ENCODE measurements at places on chromosomes 5 and 9.

DNA sequence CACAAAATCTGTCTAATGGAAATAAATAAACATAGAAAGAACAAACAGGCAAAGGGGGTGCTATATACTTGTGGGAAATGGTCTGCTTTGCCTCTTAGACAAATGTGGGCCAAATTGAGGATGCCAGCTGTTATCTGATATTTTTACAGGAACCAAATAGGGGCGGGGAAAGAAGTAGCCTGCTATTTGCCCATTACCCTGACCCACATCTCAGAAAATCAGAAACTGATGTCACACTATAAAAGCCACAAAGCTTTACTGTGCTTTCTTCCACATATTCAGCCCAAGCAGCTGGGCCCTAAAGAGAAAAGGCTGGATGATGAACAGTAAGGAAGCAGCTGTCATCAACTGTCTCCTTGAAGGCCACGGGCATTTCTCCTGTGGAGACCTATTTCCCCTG is 97.3 kb downstream of the ELAVL2 start:
- no peak for DNase-seq

DNA sequence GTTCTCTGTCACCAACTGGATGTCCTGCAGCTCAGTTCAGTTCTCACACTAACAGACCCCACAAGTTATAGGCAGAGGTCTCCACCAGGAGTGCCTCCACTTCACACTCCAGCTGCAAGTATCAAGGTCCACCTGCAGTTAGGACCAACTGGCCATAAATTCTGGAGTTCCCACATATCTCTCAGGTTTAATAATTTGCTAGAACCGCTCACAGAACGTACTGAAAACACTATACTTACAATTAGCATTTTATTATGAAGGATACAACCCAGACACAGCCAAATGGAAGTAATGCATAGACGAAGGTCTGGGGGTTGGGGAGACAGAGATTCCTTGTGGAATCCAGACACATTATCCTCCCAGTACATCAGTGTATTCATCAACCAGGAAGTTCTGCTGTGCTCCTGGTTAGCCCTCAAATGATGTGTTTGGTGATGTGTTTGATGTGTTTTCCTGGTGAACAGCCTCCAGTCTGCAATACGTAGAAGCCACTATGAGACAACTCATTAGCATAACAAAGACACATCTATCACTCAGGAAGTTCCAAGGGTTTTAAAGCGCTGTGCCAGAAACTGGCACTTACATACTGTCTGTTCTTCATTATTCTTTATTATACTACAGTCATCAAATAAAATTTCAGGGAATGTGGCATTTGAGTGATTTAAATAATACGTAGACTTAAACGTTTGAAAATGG is 25.4 kb downstream of the OGN start:
- peak; percentile 79 for DNase-seq

- DNase-seq, result no peak
Measured at GRCh38 chr5:139551191-139551889, 9.8 kb upstream of the UBE2D2 start.

DNA sequence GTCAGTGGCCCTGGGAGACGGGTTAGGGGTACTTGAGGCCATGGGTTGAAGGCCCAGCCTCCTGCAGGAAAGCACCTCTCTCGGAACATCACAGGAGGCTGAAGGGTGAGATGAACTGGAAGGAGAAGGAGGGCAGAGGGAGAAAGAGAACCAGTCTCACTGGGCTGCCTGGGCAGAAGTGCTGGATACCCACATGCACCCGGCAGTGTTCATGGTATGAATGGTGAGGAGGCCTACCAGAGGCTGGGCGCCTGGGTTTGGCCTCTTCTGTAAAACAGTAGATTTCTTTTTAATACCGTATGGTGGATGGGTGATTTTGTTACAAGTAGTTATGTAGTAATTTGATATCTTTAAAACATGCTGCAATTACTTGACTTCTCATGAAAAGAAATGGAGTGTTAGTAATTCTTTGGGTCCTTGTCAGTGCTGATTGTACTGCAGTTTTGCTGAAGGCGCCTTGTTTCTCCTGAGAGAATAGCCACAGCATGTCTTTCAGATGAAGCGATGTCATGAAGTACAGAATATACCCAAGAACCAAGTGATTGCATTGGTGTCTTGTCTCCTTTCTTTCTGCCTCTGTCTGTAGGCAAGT is 258.6 kb downstream of the FANCC start:
- no peak for DNase-seq

DNA sequence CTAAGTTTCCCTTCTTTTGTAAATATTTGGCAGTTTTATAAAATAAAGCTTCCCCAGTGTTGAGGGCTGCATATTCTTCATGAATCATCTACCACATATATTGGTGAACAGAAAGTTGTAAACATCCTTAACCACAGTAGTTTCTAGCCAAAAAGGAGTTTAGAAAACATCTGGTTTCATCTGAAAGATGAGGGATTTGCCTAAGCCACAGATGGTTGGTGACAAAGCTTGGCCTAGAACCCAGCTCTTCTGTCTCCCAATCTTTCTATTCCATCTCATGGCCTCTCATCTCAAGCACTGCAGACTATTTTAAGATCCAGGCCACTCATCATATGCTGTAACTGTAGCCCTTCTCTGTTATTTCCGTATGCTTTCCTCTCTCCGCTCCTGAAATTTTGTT is 232.3 kb upstream of the TRPM3 start:
- no peak for DNase-seq

GRCh38 chr9:37971108-37971459 is 67.2 kb upstream of the SLC25A51 start:
- peak; percentile 51 for DNase-seq

DNA sequence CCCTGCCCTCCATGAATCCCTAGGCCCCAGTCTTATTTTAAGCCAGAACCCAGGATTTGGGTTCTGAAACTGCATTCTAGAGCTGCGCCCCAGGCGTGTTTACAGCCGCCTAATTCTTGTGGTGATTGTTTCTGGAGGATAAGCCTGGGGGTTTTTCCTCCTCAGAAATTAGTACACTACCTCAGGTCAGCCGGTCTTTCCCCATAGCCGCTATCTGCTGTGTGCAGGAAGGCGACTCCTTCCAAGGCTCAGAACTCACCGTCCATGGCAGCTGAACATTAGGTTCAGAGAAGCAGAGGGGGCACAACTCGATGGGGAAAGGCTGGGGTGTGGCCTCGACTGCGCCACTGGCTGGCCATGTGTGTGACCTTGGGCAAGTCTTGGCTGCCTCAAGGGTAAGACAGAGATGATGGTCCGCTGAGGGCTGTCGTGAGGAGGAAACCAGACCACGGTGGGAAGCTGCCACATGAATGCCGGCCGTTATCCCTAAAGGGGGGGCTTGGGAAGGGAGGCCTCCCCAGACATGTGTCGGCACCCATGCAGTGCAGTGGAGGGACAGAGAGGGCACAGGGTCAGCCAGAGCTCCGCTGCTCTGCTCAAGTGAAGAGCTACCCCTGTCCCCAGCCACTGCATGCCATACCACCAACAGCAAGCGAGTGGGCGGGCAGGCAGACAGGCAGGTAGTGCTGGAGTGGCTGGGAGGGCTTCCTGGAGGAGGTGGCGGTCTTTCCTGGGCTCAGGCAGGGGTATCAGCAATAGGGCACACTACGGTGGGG is 28.9 kb downstream of the SHB start:
- no peak for DNase-seq

GRCh38 chr5:43636076-43636475 is 33.1 kb downstream of the NNT start:
- no peak for DNase-seq

DNA sequence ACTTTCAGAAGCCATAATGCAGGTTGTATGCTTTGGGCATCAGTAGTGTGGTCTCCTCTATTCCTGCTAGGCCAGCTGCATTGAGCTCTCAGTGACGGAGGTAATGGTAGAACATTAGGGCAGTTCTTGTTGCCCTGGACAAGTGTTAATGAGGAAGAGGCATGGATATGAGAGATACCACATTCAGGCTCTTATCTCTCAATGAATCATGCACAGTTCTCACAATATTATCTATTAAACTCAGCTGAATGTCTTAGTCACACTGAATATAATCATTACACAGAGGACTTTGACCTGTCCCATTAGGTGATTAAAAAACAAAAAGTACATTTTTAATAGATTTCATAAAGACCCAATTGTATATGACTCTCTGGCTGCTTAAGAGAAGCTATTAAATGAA is 76.6 kb upstream of the SSBP2 start:
- DNase-seq, result no peak

GRCh38 chr5:62475072-62475471 is 62.5 kb downstream of the IPO11 start:
- DNase-seq, result peak; percentile 90

DNA sequence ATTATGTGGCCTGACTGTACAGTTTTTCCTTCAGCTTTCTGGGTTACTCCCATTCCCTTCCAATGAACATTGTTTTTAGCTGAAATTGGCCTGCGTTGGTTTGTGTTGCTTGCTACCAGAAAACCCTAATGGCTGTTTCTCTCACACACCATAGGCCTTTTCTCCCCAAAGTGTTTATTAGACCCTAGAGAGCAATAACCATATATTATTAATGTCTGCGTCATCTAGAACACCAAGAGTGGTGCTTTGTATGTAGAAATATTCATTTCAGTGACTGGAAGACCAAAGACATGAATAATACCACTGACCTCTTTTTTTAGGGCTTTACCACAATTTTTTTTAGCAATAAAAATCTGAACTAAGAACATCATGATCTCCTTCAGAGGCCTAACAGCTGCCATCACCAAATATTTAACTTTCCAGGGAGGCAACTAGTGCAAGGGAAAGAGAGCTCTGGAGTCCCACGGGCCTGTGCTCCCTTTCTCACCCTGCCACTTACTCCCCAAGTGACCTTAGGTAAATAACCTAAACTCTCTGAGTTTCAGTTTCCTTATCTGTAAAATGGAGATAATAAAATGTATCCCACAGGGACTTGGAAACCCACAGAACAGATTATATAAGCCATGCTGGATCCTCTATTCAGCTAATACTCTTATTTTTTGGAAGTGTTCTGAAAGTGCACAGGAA is 201.9 kb upstream of the ISL1 start:
- no peak for DNase-seq

DNA sequence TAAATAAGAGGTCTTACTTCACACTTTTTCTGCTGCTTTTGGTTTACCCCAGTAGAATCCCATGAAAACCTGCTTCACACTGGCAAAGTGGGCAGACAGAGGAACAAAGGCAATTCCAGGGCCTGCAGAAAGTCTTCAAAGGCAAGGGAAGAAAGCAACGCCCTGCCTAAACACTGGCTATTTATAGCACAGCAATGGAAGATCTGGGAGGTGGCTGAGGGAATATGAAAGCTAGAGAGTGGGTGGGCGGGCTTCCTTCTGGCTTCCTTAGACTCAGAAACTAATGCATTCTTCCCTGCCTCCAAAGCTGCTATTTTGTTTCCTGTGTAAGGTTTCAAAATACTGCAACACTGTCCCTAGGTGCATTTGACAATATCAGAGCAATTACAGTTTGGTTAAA is 46.8 kb downstream of the ELAVL2 start:
- DNase-seq, result no peak

DNA sequence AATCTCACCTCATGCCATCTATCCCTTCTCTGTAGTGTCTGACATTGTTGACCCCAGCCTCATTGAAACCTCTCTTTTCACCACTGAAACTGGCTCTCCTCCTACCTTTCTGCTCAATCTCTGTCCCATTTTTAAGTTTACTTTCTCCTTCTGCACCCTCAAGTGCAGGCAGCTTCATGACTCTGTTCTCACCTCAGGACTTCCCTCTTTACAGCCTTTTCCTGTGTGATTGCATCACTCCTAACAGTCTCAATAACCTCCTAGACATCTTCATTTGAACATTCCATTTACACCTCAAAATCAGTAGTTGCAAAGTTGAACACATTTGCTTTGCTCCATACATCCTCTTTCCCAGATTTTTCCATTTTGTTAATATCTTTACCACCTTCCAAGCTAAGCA is 172.1 kb downstream of the RASEF start:
- DNase-seq, result no peak

DNA sequence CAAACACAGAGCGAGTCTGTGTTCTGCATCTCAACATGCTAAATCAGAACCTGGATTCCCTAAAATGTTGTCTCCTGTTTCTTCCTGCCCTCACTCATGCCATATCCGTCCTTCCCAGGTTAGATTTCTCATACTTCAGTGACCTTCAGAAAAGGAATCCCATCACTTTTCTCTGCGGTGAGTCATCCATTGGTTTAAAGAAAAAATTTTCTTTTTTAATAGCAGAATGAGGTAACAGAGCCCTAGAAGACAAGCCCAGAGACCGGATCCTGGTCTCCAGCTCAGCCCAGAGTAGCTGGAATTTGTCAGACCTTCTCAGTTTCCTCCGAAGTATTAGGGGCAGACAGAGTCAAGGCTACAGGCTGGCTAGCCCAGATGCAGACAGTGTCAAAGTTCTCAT is 143.2 kb upstream of the DMRT1 start:
- no peak for DNase-seq

- no peak for DNase-seq
Measured at GRCh38 chr9:224582-225520, 10.2 kb downstream of the DOCK8 start.

GRCh38 chr9:131423171-131423581 is 29.3 kb downstream of the PRRC2B start:
- peak; percentile 89 for DNase-seq

DNA sequence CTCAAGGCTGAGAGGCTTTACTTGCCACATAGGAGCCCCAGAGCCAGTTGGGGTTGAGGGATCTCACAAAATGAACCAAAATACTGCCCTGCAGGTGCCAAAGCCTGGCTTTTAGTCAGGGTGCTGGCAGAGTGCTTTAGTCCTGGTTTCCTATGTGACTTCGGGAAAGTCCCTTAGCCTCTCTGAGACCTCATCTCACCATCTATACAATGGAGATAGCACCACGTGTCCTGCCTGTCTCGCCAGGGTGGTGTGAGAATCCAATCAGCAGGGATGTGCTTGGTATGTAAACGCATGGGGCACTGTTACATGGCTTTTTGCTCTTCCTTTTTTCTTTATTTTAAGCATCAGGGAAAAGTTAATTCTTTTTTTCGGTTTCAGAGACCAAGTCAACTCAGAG is 68.3 kb downstream of the SHB start:
- no peak for DNase-seq

DNA sequence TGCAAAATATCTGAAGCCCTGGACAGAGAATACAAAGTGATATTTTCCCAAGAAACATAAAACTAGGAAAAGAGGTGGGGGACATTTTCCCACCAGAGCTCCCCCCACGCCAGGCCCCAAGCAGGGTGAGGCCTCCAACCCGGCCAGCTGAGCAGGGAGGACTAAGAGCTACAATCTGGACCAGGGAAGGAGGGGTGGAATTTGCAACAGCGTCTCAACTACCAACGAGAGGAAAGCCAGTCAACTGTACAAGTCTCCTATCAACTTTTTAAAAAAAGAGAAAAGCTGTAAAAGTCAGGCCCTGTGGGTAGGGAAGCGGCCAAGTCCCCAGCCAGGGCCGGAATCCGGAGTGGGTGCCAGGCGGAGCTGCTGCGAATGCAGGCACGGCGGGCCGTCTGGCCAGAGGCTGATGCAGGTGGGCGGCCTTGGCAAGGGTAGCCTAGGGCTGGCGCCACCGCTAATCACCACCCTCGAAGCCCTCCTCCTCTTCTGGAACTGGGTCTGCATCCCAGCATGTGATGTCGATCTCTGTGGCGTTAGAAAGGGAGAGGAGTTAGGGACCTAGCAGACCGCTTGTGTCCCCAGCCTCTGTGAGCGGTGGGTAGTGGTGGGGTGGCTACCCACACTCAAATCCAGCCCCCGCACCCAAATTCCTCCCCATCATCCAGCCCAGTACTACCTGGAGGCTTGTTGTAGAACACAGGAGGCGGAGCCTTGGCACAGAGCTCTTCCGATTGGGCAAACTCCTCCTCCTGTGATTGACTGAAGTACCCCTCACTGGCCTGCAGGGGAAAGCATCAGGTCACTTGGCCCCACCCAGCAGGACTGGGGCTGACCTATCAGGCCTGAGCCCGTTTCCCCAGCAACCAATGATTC is 10.6 kb downstream of the PRR7 start:
- DNase-seq, result peak; percentile 95

Data from foreskin fibroblast (primary cell).